Hippocampal formation (tissue), 2 donors: ENCODE measurements at places on chromosomes 13 and 19.

- no peak for DNase-seq
These were observed 1.0 kb upstream of the GTF2F1 start for GRCh38 chr19:6393983-6394412.

DNA sequence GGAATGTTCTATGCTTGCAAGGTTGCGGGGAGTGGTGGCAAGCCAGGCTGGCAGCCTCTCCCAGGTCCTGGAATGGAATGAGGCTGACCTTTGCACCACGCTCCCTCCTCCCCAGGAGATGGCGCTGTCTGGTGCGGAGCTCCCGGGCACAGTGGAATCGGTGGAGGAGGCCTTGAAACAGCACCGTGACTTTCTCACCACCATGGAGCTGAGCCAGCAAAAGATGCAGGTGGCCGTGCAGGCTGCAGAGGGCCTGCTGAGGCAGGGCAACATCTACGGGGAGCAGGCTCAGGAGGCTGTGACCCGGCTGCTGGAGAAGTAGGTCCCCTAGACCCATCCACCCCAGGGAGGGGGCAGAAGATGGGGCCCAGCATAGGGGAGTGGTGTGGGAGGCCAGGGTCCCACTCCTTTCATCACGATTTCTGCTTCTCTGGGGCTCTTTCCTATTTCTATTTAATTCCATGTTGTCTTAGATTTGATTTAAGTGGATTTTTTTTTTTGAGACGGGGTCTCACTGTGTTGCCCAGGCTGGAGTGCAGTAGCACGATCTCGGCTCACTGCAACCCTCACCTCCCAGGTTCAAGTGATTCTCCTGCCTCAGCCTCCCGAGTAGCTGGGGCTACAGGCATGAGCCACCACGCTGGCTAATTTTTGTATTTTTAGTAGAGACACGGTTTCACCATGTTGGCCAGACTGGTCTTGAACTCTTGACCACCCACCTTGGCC lies 53.2 kb upstream of the SHKBP1 start:
- DNase-seq = no peak

DNA sequence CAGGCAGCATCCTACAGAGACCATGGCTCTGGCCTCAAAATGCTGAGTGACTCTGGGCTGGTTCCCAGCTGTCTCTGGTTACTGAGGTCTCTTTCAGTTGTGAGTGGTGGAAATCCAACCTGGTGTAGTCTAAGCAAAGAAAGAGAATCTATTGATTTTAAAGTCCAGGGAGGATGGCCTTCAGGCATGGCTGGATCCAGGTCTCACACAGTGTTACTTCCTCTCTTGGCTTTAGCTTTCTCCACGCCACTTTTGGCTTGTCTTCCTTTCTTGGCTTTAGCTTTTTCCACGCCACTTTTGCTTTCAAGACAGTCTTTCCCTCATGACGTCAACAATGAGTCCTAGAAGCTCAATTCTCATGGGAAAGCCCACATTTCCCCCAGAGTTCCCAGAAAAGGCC lies 4.1 kb downstream of the CYP4F3 start:
- no peak for DNase-seq

- no peak for DNase-seq
These were observed 2.5 kb upstream of the GPX4 start for GRCh38 chr19:1101337-1101698.

- DNase-seq = no peak
These were observed 22.0 kb upstream of the EMP3 start for GRCh38 chr19:48303367-48303766.

DNA sequence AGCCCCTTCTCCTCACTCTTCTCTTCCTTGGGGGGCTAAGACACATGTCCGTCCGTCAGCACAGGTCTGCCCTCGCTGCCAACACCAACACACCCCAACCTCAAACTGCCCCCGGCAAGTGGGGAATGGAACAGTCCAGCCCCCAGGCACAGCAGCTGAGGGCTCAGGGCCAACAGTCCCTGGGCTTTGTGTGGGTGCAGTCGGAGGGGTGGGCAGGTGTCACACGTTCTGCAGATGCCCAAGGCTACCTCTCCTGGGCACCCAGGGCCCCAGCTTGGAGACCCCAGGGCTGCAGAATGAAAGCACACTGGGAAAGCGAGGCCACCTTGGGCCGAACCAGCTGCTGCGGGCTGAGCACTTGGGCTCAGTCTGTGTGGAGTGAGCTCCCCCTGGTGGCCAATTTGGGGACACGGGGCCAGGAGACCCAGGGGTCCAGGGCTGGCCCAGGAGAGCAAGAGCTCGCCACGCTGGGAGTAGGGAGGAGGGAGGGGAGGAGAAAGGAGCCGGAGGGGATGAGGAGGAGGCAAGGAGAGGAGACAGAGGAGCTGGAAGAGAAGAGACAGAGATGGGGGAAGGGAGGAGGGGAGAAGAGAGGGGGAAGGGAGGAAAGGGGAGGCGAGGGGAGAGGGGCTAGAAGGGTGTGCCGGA lies 14.0 kb upstream of the ATP8B3 start:
- peak; percentile 47 for DNase-seq

GRCh38 chr13:106911627-106912026 lies 343.7 kb upstream of the ARGLU1 start:
- DNase-seq = no peak

- DNase-seq = no peak
These were observed 12.2 kb upstream of the KCTD15 start for GRCh38 chr19:33784432-33784831.

- no peak for DNase-seq
These were observed 193.6 kb upstream of the TSC22D1 start for GRCh38 chr13:44769686-44770085.

- no peak for DNase-seq
These were observed 1344.9 kb downstream of the UQCRFS1 start for GRCh38 chr19:27868007-27868406.

- DNase-seq = no peak
These were observed 127.2 kb upstream of the SOX1 start for GRCh38 chr13:111939666-111940278.

DNA sequence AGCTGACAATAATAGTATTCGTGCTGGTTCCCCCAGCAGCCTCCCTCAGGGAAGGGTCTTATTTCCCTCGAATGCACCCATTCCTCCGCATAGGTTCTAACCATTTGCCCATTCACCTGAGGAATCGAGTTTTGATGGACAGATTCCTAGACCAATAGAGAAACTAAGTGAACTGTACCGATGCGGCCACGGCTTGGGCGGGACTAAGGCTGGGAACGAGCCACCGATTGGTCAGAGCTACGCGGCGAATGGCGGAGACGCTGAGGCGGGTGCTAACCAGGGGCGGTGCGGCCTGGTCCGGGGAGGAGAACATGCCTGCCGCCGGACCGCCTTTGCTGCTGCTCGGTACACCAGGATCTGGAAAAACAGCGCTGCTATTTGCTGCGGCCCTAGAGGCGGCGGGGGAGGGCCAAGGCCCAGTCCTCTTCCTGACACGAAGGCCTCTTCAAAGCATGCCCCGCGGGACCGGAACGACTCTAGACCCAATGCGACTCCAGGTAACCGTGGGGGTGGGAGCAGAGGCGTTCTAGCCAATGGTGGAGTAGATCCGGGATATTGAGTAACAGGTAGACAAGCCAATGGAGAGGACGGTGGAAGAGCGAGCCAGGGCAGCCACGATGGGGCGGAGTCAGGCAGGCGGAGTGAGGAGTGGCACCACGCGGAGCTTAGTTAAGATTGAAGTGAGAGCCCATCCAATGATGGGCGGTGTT lies at the start of gene SWSAP1:
Gene SWSAP1, plus strand, starts transcription at position 234 of the 710 bp plus-strand sequence. Its CDS starts 15 bp downstream, at position 249.
- DNase-seq = peak; percentile 100

DNA sequence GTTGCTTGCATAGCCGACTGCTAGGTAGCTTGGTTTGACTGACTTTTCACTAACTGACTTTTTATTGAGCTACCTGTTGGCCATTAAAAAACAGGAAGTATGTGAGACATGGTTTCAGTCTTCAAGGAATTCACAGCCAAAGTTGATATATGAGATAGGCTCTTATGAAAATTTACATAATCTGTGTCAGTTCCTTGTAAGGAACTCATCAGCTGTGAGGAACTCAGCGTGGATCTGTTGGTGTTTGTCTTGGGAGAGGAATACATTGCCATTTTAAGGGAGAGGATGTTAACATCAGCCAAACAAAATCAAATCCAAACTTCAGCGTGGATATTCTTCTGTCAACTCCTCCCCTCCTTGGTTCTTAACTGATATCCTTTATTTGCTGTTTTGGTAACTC lies 2.0 kb downstream of the RNF113B start:
- DNase-seq = no peak

DNA sequence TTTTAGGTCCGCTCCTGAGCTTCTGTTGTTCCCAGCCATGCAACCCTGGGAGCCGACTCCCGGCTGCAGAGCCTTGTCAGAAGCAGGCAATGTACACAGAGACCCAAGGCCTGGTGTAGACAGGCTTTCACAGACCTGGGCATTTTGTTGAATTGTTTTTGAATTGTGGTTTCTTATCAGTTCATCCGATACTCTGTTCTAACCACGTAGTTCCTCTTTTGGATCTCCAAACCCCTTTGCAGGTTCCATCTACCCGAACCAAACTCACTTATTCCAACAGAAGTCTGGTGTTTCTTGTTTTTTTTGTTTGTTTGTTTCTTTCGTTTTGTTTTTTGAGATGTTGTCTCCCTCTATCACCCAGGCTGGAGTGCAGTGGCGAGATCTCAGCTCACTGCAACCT lies 6.3 kb upstream of the NLRP2 start:
- DNase-seq = no peak

GRCh38 chr13:46698910-46699460 lies 98.0 kb downstream of the ESD start:
- DNase-seq = no peak

- no peak for DNase-seq
These were observed 55.0 kb downstream of the DNAJC15 start for GRCh38 chr13:43078399-43078798.

GRCh38 chr13:98445340-98446233 lies 131.3 kb downstream of the STK24 start:
- peak; percentile 12 for DNase-seq

DNA sequence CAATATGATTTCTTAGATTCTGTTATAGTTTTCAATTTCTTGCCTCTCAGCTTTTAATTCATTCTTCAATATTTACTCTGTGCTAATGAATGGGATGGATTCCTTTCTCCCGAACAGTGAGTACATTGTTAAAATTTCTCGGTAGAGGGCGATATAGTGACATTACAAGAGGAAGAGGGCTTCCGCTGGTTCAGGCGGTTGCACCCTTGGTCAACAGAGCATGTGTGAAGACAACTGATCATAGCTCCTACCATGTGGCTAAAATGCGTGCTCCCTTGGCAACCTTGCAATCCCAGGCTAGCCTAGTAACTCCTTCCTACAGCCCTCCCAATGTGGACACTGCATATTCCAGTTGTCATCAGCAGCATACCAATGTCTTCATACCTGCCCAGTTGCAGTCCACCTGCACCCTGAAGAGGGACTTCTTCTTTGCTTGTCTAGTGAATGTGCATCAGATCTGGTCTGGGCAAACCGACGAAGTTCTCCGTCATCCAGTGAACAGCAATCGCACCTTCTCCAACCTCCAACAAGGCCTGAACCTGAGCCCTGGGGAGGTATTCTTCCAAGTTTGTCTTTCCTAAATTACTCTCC lies 653.0 kb upstream of the GPC6 start:
- DNase-seq = no peak

DNA sequence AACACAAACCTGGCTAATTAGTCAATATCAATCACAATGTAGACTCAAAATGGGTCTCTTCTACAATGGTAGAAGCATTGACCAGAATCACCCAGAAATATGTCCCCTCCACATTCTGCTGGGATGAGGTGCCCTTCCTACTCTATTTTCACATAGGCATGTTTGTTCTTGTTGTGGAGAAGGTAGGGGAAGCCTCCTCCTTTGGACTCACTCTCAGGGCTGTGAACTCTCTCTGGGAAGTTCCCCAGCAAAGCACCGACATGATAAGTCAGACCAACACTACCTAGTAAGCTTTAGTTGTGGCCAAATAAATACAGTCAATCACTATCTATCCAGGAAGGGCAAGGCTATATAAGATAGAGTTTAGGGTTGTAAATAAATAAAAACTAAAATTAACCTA lies 194.5 kb upstream of the UBL3 start:
- no peak for DNase-seq

DNA sequence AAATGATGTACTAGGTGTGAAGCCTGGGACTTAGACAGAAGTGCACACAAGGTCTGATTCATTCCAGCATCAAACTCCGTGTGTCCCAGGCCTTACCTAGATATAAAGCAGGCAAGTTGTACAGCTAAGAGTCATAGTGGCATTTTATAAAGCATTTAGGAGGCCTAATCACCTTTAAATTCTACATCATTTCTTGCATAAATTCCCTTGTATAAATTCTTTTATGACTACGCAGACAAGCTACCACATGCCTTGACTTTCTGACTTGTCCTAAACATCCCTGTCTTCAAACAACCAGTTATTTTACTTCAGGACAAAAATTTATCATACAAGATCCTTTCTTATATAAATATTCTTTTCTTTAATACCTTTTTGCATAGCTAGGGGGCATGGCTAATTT lies 22.5 kb downstream of the TMEM255B start:
- no peak for DNase-seq

DNA sequence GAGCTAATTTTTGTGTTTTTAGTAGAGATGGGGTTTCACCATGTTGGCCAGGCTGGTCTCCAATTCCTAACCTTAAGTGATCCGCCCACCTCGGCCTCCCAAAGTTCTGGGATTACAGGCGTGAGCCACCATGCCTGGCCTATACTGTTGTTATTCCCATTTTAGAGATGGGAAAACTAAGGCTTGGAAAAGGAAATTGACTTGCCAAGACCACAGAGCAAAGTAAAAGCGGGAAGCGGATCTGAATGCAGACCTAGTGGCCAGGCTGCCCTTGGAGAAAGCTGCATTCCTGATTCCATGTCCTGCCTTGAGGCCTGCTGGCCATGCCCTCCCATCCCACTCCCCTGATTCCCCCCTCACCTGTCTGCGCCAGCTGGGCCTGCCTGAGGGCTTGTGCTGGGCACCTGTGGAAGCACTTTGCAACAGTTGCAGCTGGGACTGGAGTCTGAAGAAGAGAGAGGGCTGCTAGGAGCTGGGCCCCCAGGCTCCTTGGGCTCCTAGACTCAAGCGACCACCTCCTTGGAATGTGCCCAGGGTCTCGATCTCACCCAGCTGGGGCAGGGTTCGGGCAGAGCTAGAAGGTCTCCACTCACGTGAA lies 5.7 kb downstream of the PALM3 start:
- no peak for DNase-seq

DNA sequence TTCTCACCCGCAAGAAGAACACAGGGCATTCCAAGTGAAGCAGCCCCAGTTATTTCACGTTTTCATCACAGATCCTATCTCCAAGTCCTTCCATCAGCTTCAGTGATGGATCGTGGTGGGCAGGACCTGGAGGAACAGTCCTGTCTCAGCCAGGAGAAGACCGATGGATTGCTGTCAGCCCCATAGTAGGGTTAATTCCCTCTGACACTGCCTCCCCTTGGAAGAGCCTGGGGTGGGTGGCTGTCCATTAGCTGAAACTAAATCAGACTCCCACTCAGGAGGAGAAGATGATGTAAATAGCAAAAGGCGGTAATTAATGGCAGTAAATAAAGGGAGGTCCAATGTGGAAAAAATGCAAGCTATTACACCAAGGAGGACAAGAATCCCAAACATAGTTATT lies 131.0 kb downstream of the TNFRSF19 start:
- DNase-seq = no peak
